ENCODE measurements at places on chromosomes 5 and 9.

DNA sequence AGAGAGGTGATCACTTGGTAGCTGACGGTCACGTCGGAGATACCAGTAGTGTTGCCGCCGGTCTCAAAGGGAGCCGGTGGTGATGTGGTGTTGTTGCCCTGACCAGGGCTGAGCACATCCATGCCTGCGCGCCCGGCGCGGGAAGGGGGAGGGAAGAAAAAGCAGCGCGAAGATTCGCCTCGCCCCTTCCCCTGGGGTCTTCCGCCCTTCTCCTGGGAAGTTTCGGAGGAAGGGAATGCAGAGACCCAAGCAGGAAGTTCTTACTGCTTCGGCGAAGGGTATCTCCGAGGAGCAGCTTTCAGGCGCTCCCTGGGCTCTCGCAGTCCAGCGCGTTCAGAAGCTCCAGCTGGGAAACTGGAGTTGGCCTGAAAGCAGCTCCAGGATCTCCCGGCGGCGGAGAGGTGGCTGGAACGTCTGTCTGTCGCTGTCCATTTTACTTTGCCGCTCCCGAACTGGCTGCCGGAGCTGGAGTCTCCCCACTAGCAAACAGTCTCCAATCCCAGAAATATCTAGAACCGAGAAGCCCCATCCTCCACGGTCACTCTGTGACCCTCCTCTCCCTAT lies 565 bp downstream of the HTR1A start:
- no peak for DNase-seq

GRCh38 chr5:107564931-107565372 lies 105.8 kb downstream of the EFNA5 start:
- DNase-seq = no peak

GRCh38 chr5:105501315-105501714 lies 1938.7 kb upstream of the NUDT12 start:
- DNase-seq = peak; percentile 26

GRCh38 chr9:110316261-110317075 lies 21.2 kb downstream of the TXNDC8 start:
- no peak for DNase-seq

GRCh38 chr9:109652971-109653370 lies 127.0 kb upstream of the PALM2AKAP2 start:
- DNase-seq = no peak

DNA sequence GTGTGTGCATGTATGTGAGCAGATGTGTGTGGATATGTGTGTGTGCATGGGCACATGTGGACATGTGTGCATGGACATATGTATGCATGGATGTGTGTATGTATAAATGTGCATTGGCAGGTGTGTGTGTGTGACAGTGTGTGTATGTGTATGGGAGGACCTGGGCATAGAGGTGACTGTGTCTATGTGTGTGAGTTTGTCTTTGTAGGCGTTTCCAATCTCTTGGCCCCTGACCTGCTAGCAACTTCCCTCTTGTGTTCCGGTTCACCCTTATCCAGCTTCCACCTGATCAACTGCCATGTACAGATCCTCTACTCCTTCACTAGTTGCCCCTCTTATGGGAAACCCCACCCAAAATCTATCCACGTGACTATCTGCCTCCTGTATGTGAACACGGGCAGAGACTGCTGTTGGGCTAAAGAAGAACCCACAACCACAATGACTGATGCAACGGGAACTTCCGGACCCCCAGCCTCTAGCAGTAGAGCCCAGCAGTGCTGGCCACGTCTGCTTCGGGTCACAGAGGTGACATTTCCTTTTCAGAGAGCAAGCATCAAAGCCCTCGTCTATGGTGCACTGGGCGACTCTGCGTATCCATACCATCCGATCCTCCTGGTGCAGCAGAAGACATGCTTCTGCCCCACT lies 24.9 kb upstream of the GADD45G start:
- DNase-seq = no peak

- DNase-seq = no peak
Measured at GRCh38 chr9:83220730-83221129, 157.8 kb upstream of the RASEF start.

DNA sequence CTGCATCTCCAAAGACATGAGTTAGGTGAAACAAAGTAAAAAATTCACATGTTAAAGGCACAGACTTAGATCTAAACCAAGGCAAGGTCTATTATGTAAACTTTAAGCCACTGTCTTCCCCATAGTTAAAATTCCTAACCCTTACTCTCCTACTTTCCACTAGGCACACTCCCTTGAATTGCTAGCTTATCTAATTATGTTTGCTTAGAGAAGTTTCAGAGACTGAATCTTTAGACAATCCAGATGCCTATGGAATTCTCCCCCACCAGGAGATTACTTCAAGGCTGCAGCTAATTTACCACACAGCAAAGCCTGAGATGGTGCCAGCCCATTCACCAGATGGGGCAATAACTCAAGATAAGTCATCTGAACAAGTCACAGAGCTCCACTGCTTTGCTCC lies 803.1 kb upstream of the COX7C start:
- no peak for DNase-seq

DNA sequence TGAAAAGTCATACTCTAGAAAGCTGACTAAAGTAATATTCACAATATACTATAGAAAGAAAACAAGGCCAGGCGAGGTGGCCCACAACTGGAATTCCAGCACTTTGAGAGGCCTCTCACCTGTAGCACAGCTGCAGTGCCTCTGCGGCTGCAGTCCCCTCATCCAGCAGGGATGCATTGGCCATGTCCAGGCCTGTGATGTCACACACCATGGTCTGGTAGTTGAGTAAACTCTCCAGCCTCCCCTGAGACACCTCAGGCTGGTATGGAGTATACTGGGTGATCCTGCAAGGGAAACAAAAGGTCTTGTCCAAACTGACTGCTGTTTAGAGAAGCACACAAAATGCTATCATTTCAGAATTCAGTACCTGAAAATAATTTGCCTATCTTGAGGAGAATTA lies 35.5 kb downstream of the GLDC start:
- DNase-seq = no peak

GRCh38 chr5:168198359-168198758 lies 93.1 kb upstream of the WWC1 start:
- DNase-seq = no peak

DNA sequence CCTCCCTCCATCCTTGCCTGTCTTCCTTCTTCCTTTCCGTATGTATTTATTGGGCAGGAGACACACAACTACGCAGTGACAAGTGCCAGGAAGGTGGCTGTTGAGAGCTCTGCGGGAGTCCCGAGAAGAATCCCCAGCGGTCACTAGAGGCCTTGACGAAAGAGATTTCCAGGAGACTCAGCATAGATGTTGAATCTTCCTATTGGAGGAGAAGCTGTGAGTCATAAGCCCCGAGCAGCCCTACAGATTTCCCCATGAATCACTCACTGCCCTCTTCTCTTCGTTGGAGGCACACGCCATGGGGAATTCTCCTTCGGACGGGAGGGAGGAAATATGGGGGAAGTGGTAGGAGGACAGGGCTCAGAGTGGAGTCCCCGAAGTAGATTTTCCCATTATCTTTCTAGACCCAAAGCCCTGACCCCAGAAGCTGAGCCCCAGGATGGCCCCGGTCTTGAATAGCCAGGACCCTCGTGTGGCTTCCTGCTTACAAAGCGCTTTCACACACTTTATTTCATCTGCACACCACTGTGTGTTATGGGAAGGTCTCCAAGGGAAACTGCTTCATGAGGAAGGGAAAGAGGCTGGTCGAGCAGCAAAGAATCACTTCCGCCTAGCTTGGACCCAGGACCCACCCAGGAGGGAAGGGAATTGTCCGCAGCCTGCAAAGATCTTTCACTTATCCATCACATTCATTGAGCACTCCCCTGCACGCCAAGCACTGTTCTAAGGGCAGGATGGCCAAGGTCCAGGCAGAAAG lies 12.7 kb downstream of the DUSP1 start:
- DNase-seq = no peak

- DNase-seq = no peak
Measured at GRCh38 chr9:97470076-97470475, 31.4 kb upstream of the TMOD1 start.

DNA sequence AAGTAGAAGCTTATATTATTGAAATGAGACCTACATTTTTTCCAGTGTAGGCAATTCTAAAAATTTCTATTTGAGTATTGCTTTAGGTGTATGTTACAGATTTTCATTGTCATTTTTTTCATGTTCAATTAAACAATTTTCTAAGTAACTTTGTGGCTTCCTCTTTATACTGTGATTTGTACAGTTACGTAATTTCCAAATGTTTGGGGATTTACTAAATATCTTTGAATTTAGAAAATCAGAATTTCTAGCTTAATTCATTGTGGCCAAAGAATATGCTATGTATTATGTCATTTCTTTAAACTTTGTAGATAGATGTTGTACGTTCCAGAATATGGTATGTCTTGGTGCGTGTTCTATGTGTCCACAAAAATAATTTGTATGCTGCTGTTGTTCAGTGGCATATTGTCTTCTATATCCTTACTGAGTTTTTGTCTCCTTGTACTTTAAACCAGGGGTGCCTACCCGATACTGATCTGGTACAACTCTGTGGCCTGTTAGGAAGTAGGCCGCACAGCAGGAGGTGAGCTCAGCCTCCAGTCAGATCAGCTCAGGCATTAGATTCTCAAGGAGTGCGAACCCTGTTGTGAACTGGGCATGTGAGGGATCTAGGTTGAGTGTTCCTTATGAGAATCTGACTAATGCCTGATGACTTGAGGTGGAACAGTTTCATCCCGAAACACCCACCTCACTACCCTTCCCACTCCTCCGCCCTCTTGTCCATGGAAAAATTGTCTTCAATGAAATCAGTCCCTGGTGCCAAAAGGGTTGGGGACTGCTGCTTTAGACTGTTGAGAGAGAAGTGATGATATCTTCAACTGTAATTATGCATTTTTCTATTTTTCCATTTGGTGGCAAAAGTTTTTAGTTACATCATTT lies 63.5 kb downstream of the UBE2R2 start:
- DNase-seq = no peak

DNA sequence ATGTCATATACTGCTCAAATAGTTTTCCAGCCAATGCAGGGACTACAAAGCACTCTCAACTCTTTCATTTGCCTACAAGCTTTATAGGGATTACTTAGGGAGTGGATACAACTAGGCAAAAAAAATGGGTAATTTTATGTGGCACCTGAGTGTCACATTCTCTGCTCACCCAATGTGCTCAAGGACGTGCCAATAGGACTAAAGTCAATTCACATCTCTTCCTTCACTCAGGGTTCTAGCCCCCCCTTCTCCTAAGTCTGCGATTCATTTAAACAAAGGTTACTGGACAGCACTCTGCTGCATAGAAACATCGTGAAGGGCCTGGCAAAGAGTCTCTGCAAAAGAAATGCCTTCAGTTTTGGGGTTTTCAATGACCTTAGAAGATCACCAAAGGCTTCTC lies 142.3 kb downstream of the TSSK1B start:
- DNase-seq = no peak

DNA sequence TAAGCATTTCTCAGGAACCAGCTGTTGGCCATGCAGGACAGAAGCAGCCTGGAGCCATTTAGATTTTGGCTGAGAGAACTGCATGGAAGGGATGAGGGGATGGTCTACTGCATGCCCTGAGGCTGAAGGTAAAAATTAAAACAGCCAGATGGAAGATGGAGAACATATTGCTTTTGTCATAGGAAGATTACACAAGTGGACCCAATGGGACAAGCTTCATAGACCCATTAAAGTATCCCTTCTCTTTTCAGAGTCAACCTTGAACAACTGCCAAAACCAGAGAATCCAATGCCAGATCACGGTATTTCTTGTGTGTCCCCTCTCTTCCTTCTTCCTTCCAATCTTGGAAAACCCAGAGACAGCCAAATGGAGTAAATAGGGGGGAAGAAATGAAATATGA lies 253.4 kb downstream of the NR2F1-AS1 start:
- DNase-seq = no peak

- peak; percentile 68 for DNase-seq
Measured at GRCh38 chr5:38557308-38557710, 863 bp upstream of the LIFR start.

DNA sequence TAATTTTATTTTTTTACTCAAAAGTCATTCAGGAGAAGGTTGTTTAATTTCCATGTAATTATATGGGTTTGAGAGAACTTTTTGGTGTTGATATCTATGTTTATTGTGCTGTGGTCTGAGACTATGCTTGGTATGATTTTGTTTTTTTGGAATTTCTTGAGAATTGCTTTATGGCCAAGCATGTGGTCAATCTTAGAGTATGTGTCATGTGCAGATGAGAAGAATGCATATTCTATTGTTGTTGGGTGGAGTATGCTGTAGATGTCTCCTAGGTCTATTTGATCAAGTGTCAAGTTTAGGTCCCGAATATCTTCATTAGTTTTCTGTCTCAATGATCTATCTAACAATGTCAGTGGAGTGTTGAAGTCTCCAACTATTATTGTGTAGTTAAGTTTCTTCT lies 134.9 kb downstream of the HMHB1 start:
- no peak for DNase-seq

DNA sequence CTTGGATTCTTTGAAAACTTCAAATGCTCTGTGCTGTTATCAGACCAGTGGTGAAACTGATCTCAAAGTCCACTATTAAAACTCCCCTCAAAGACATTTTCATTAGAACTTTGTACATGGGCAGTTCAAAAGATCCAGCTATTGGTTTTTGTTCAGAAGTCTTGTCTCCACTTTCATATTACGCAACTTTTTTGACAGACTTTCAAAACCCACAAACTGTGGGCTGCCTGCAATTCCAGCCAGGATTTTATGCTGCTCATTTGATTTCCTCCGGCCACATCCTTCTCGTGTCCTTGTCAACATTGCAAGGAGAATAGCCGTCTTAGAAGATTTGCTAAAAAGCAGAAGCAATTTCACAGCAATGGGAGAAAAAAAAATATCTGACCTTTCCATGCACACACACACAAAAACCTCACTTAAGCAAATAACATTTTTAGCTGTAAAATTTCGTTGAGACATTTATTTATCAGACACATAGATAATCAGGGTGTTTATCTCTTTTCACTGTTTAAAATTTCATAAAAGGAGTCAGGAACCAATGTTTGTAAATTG lies 1990.5 kb downstream of the MAT2B start:
- DNase-seq = no peak

- DNase-seq = no peak
Measured at GRCh38 chr9:130140706-130141105, 31.5 kb upstream of the NCS1 start.

DNA sequence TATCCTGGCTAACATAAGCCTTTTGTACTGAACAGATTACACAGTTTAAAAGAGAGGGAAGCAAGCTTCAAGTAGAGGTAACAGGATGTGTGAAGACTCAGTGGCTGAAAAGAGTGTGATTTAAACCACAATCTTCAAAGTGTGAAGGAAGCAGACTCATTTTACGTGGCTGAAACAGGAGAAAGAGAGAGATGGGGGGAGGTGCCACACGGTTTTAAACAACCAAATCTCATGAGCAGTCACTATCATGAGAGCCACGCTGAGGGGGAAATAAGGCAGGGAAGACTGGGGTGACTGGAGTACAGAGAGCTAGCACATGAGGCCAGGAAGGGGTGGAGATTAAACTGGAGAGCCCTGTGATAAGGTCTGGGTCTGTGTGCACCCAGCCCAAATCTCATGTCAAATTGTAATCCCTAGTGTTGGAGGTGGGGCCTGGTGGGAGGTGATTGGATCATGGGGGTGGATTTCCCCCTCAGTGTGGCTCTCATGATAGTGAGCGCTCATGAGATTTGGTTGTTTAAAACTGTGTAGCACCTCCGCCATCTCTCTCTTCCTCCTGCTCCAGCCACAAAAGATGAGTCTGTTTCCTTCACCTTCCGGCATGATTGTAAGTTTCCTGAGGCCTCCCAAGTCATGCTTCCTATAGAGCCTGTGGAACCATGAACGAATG lies 318.6 kb upstream of the CD180 start:
- DNase-seq = no peak

GRCh38 chr5:16944816-16945562 lies 8.9 kb upstream of the MYO10 start:
- DNase-seq = no peak

GRCh38 chr9:12718482-12719026 lies 25.4 kb downstream of the TYRP1 start:
- DNase-seq = no peak

Data from NCI-H2081 (cell line).